ENCODE measurements at places on chromosomes 11 and 22. TPM values are rescaled to one million over a fixed set of nuclear protein-coding genes. Genes with fewer than 3 reads are reported as not detected.

CASTOR1 gene
- 1.1 TPM for total RNA-seq

INPP5J gene
- 4.4 TPM for total RNA-seq

PPM1F gene
- total RNA-seq, result 29.5 TPM

SERPING1 gene
- 69.8 TPM for total RNA-seq

ST14 gene
- total RNA-seq, result 0.77 TPM

CTSD gene
- total RNA-seq, result 343 TPM

OR56A1 gene
- not detected for total RNA-seq

CACNA1I gene
- not detected for total RNA-seq

OR8A1 gene
- total RNA-seq, result not detected

DNA sequence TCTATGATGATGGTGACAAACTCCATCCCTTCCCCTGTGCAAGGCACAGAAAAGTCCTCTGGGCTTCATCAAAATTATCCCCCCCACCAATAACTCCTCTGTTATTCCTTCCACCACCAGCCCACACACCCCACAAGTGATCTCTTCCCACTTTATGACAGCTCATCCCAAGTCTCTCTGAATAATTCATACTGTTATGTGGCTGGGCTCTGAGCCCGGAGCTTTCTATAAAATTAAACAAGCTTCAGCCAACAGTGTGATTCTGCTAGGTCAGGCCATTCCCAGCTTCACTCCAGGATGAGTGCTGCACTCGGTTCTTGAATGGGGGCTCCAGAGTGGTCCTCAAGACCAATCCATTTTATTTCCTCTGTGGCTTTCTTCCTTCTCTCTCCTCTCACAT, 83.0 kb downstream of the INSC start:
- DNase-seq, result no peak
- H3K36me3 ChIP-seq, result no peaks in the 10 kb centered on the region
- peaks cover 25% of the 10 kb centered on the region for H3K4me1 ChIP-seq
- H3K27me3 ChIP-seq, result no peaks in the 10 kb centered on the region
- no peak overlapping the region for H3K27ac ChIP-seq

- H3K36me3 ChIP-seq, result no peaks in the 10 kb centered on the region
- H3K27me3 ChIP-seq, result no peaks in the 10 kb centered on the region
- peak overlapping the region; percentile 71 for H3K4me3 ChIP-seq
- H3K27ac ChIP-seq, result peak overlapping the region; percentile 64
These were observed 88.1 kb upstream of the ARHGAP32 start for GRCh38 chr11:129280027-129280811.

GRCh38 chr11:129377739-129378138, 2.1 kb downstream of the BARX2 start:
- H3K27ac ChIP-seq, result no peak overlapping the region
- peaks cover 87% of the 10 kb centered on the region for H3K27me3 ChIP-seq
- peaks cover 10% of the 10 kb centered on the region for H3K4me1 ChIP-seq
- no peak for DNase-seq

- H3K27ac ChIP-seq, result no peak overlapping the region
- no peaks in the 10 kb centered on the region for H3K4me1 ChIP-seq
- DNase-seq, result no peak
- no peaks in the 10 kb centered on the region for H3K27me3 ChIP-seq
These were observed 656.8 kb downstream of the TBC1D22A start for GRCh38 chr22:47419239-47419638.

DNA sequence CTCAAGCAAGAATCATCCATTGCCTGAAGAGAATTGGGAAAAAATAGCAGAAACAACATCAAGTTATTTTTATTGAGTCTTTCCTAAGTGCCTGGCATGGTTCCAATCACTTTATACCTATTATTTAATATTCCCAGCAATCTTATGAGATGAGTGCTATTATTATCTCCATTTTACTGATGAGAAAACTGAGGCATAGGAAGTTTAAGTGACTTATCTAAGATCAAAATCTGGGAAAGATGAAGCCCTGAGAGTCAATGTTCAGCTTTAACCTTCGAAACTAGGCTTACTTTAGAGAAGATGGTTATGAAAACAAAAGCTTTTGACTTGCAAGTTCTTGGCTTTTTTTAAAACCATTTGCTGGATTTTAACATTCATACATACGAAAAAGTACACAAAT, 141.6 kb downstream of the APIP start:
- H3K27me3 ChIP-seq, result no peaks in the 10 kb centered on the region
- no peak overlapping the region for H3K27ac ChIP-seq
- DNase-seq, result no peak

- H3K4me1 ChIP-seq, result no peaks in the 10 kb centered on the region
- H3K27me3 ChIP-seq, result no peaks in the 10 kb centered on the region
- H3K36me3 ChIP-seq, result no peaks in the 10 kb centered on the region
- no peak overlapping the region for H3K4me3 ChIP-seq
These were observed 582.2 kb downstream of the DLG2 start for GRCh38 chr11:85044911-85045310.

DNA sequence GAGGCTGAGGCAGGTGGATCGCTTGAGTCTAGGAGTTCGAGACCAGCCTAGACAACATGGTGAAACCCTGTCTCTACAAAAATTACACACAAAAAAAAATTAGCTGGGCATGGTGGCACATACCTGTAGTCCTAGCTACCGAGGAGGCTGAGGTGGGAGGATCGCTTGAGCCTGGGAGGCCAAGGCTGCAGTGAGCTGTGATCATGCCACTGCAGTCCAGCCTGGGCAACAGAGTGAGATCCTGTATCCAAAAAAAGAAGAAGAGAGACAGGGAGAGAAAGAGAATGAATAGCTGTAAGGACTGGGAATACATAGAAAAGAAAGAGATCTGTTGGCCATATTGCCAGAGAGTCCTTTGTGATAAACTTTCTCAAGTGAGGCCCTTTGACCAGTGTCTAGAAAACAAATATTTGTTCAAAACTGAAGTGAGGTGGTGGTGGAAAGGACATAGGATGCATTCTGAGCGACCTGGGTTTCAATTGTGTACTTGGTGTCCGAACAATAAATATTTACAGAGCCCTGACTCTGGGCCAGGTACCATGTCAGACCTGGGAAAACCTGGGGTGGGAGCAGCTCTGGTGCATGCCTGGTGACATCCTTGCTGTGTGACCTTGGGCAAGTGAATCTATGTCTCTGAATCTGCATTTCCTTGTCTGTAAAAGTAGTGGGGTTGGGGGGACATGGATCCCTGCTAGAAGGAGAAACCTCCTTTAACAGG, 89.6 kb upstream of the CRYBB3 start:
- DNase-seq, result no peak
- peak overlapping the region; percentile 77 for H3K4me3 ChIP-seq
- no peak overlapping the region for H3K27ac ChIP-seq
- H3K4me1 ChIP-seq, result peaks cover 12% of the 10 kb centered on the region

DNA sequence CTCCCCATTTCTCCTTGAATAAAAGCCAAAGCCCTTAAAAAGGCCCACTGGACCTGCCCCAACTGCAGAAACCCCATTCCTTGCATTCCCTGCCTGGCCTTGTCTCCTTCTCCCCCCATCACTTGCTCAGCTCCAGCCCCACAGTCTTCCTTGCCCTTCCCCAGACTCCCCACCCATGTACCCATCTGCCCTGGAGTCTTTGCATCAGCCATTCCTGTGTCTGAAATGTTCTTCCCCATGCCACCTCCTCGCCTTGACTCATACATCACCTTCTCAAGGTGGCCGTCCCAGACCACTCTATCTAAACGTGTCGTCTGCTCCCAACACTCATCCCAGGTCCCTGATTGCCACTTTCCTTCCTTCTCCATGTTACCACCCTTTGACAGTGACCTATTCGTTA, 77.4 kb upstream of the SHANK2 start:
- peaks cover 2% of the 10 kb centered on the region for H3K27me3 ChIP-seq
- no peak for DNase-seq
- H3K4me1 ChIP-seq, result no peaks in the 10 kb centered on the region
- no peak overlapping the region for H3K4me3 ChIP-seq

DNA sequence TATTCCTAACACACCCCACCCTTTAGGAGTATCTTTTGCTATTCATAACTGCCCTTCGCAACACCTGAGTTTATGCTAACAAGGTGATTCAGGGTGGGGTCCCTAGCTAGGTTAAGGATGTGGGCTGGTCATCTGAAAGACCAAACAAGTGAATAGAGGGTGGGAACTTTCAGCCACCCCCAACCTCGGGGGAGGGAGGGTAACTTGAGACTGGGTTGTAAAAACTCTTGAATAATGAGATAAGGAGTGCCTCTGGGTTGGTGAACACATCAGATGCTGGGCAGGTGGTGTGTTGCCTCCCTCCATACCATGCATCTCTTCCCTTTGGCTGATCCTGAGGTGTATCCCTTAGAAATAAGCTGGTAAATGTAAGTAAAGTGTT, 111.5 kb downstream of the SWAP70 start:
- no peak overlapping the region for H3K4me3 ChIP-seq
- peaks cover 11% of the 10 kb centered on the region for H3K36me3 ChIP-seq
- DNase-seq, result no peak
- no peaks in the 10 kb centered on the region for H3K27me3 ChIP-seq
- peak overlapping the region; percentile 54 for H3K27ac ChIP-seq
- peaks cover 16% of the 10 kb centered on the region for H3K4me1 ChIP-seq

DNA sequence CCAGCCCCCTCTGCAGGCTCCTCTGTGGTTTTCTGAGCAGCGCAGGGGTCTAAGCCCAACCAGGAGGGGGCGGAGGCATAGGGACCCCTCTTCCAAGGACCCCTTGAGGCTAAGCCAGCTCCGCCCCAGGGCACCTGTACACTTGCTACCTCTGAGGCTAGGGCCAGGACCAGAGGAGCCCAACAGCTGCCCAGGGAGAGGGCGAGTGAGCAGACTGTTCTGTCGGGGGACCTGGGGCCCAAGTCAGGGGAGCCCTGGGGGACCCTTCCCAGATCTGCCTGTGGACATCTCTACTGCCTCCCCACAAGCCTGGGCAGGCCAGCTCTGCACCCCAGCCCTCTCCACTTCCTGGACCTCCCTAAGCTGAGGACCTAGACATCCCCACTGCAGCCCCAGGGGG, 1.8 kb downstream of the B4GALNT4 start:
- H3K27ac ChIP-seq, result no peak overlapping the region
- H3K4me3 ChIP-seq, result no peak overlapping the region
- H3K27me3 ChIP-seq, result peaks cover 20% of the 10 kb centered on the region
- H3K36me3 ChIP-seq, result no peaks in the 10 kb centered on the region
- no peak for DNase-seq

DNA sequence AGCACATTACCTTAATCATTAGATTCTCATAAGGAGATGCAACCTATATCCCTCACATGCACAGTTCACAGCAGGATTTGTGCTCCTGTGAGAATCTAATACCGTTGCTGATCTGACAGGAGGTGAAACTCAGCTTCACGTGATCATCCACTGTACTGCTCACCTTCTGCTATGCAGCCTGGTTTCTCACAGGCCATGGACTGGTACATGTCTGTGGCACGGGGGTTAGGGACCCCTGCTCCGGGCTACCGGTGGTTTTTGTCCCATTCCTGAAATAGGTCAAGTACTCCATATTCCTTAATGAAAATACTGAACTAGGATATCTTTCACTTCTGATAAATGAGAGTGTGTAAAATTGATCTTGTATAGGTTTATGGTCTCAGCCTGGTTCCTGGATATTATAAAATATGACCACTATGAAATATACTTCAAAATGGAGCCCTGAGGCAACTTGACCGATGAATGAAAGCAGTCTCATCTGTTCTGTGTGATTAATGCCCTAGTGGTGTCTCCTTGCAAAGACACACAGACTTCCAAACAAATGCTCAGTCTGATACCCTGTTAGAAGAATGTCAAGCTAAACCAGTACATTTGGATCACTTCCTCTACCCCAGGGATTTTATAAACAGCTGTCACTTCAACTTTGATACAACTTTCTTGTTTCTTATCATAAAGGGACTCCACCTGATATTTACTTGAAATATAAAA, 492.9 kb upstream of the ANO3 start:
- H3K36me3 ChIP-seq, result no peaks in the 10 kb centered on the region
- no peak overlapping the region for H3K4me3 ChIP-seq
- no peaks in the 10 kb centered on the region for H3K27me3 ChIP-seq
- no peak overlapping the region for H3K27ac ChIP-seq
- DNase-seq, result no peak

GRCh38 chr22:48752451-48753380, 1075.0 kb downstream of the BRD1 start:
- H3K4me1 ChIP-seq, result no peaks in the 10 kb centered on the region
- H3K27me3 ChIP-seq, result no peaks in the 10 kb centered on the region
- DNase-seq, result no peak
- no peak overlapping the region for H3K27ac ChIP-seq
- H3K36me3 ChIP-seq, result no peaks in the 10 kb centered on the region
- H3K4me3 ChIP-seq, result no peak overlapping the region

GRCh38 chr11:78248903-78249302, 60.2 kb downstream of the USP35 start:
- H3K27ac ChIP-seq, result no peak overlapping the region
- no peaks in the 10 kb centered on the region for H3K4me1 ChIP-seq
- no peaks in the 10 kb centered on the region for H3K27me3 ChIP-seq
- H3K36me3 ChIP-seq, result no peaks in the 10 kb centered on the region
- H3K4me3 ChIP-seq, result no peak overlapping the region
- no peak for DNase-seq

- H3K27me3 ChIP-seq, result no peaks in the 10 kb centered on the region
- H3K4me3 ChIP-seq, result no peak overlapping the region
- no peaks in the 10 kb centered on the region for H3K36me3 ChIP-seq
- no peaks in the 10 kb centered on the region for H3K4me1 ChIP-seq
- H3K27ac ChIP-seq, result no peak overlapping the region
These were observed 247.3 kb downstream of the MN1 start for GRCh38 chr22:27554106-27554811.

DNA sequence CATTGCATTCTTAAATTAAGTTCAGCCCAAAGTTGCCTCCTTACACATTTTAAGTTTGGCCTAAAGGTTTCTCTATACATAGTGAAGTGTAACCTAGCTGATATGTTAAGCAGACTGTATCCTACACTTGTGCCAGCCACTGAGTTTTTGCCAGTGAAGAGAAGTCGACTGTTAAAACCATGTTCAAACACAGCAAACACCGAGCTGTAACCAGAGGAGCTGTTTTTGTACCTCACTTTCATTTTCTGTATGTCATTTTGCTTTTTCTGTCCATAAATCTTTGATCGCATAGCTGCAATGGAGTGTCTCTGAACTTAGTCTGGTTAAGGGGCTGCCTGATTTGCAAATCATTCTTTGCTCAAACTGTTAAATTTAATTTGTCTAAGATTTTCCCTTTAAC, 403.7 kb downstream of the LUZP2 start:
- no peaks in the 10 kb centered on the region for H3K4me1 ChIP-seq
- H3K27me3 ChIP-seq, result no peaks in the 10 kb centered on the region
- no peak overlapping the region for H3K27ac ChIP-seq
- DNase-seq, result no peak

- H3K4me3 ChIP-seq, result no peak overlapping the region
- H3K4me1 ChIP-seq, result no peaks in the 10 kb centered on the region
These were observed 411.0 kb upstream of the NARS2 start for GRCh38 chr11:78985663-78986062.

- no peak overlapping the region for H3K27ac ChIP-seq
- no peak overlapping the region for H3K4me3 ChIP-seq
- peaks cover 4% of the 10 kb centered on the region for H3K27me3 ChIP-seq
These were observed 5.7 kb upstream of the KIRREL3 start for GRCh38 chr11:127006311-127006710.

GRCh38 chr11:73257342-73258103, 14.6 kb upstream of the P2RY6 start:
- H3K4me3 ChIP-seq, result no peak overlapping the region
- no peaks in the 10 kb centered on the region for H3K36me3 ChIP-seq
- peaks cover 17% of the 10 kb centered on the region for H3K4me1 ChIP-seq
- H3K27me3 ChIP-seq, result no peaks in the 10 kb centered on the region

GRCh38 chr11:65781962-65782815, 1.4 kb upstream of the AP5B1 start:
- no peak overlapping the region for H3K27ac ChIP-seq
- no peak overlapping the region for H3K4me3 ChIP-seq
- no peak for DNase-seq
- peaks cover 3% of the 10 kb centered on the region for H3K27me3 ChIP-seq
- H3K4me1 ChIP-seq, result peaks cover 12% of the 10 kb centered on the region

All from psoas muscle (tissue), 8 donors.